Stromal cell of bone marrow (primary cell): ENCODE measurements at places on chromosomes 3 and 15.

DNA sequence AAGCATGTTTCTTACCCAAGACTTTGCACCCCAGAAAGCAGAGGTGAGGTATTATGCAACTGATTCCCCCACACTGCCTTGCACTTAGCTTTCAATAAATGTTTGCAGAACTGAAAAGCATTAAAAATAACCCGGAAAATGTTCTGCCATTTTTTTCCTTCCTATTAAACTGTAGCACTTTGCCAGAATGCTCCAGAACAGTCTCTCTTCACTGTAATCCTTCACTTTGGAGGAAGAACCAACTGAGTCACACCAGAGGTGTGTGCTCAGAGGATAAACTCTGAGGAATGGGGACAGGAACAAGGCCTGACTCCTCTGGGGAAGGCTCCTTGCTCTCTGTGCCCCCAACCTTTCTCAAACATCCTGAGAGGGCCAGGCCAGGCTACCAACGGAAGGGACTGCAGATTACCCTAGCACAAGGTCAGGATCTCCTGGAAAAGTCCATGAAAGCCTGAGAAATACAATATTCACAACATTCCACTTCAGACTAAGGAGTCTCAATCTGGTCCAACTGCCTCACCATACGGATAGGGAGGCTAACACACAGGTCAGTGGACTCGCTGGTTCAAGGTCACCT is 19.0 kb downstream of the ANP32A start:
- no peak for DNase-seq

DNA sequence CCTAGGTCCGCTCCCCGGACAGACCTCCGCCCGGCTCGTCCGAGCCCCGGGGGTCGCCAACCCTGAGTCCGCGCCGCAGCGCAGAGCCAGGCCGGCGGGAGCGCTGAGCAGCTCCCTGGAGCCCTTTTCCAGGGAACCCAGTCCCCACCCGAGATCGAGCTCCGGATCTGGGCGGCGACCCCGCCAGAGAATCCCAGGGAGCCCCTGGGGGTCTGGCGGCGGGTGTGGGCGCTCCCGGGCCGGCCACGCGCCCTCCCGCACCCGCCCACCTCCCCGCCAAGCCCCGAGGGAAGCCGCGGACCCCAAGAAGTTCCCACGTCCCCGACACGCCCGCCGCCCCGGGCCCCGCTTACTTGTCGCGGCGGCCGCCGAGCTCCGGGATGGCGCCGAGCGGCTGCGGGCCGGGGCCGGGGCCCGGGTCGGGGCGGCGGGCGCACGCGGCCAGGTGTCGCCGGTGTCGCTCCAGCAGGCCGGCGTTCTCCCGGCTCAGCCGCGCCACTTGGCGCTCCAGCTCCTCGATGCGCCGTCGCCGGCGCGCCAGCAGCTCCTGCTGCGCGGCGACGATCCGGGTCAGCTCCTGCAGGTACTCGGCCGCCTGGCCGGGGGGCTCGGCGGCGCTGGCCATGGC is 137.7 kb downstream of the NUP210 start:
- DNase-seq, result no peak

DNA sequence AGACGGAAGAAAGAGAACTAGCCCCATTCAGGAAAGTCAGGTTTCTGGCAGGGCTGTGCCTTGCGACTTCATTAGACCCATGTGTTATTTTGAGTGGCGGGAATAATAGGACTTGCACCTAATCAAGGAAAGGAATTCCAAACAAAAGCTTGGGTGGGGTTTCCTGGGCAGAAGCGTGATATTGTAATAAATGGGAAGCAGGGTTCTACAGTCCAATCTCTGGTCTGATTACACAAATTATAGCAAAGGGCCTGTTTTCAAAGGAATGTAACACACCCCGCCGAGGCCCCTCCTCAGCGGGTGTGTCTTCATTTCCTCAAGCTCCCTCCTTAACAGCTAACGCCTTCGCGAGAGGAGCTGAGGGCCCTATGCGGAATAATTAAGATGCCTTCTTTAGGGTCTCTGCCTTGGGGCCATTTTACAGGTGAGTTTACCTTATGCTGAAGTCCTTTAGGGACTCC is 396.0 kb upstream of the C2CD4B start:
- DNase-seq, result no peak

DNA sequence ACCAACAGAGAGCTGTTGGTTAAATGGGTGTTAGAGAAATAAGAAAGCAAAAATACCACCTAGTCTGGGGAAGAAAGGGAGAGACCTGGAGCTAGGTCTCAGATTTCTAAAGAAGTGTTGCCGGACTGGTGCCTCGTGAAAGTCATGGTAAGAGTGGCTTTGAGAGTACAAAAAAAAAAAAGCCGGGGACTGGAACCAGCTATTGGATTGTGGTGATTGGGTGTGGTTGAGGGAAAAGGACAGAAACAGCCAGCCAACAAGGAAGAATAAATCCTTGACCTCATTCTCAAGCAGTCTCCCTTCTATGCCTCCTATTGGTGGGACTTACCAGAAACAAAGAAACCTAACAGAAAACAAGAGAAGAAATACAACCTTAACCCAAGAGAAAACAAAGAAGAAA is 346.4 kb upstream of the KCNMB2 start:
- no peak for DNase-seq

GRCh38 chr3:89851974-89852621 is 744.7 kb downstream of the EPHA3 start:
- DNase-seq, result peak; percentile 17

DNA sequence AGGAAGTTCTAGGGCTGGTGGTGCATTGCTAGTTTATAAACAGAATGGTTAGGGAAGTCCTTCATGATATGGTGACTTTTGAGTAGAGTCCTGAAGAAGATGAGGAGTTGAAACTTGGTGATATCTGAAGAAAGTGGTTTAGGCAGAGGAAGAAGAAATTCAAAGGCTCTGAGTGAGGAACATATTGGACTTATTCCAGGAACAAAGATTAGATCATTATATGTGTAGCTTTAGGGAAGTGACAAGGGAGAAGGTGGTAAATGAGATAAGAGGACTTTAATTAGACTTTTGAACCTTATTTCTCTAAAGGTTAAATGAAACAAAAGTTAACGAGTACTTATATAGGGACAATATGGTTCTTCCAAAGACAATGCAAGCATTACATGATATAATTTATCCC is 286.7 kb downstream of the DOCK3 start:
- no peak for DNase-seq

- peak; percentile 68 for DNase-seq
These were observed 28.5 kb downstream of the BTLA start for GRCh38 chr3:112470788-112471187.

DNA sequence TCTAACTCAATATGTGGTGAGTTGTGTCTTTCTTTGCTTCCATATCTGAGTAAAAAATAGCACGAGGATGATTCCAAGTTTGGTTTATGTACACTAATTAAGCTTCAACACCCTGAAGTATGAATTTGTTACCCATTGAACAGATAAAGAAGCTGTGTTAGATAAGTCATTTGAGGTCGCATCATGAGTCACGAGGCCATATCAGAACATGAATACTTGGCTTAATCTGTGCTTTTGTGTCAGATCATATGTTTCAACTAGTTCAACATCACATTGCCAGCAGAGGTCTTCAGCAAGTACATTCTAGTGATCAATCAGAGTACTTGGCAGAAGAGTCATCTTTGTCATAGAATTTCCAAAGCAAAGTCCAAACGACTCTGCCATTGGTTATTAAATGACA is 26.3 kb upstream of the MITF start:
- no peak for DNase-seq
